ENCODE measurements at places on chromosomes 4 and X.

DNA sequence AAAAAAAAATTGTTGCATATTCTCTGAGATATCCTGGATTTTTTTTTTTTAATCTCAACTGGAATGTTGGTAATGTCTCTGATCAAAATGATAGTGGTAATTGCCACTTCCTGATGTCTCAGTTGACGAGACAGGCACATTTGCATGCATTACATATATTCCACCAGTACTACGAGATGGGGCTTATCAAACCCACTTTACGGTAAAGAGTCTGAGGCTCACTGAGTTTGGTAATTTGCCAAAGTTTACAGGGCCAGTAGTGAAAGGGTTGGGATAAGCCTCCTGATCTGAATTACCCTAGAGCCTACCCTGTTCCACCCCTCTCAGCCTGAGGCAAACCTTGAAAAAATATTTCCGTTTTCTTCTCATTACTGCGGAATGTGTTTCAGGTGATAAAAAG lies 5.3 kb downstream of the MAGEB2 start:
- DNase-seq: no peak

DNA sequence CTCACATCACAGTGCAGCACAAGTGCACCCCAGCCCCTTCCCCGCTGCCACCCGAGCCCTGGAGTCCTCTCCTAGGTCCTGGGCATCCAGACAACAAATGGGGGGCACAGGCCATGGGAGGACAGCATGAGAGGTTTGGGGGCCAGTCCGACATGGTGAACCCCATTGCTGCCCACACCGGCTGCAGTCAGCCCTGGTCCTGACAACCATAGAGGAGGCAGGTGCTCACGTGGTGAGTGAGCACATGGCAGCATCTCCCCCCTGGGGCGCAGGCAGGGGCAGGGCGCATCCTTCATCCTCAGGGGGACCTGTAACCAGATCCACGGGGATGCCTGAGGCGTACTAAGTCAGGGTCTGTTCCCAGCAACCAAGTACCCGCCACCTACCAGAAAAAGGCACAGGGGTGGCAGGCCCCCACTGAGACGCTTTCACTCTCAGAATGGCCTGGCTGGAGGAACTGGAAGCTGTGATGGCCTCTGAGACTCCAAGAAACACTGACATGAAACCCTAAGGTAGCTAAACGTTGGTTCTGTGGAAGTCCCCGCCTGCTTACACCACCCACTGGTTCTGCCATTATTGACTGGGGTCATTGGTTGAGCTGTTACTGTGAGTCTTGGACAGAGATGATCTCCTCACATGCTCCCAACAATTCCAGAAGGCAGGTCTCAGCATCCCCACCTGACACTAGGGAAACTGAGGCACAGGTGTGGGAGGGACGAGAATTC lies 6.5 kb downstream of the ZFYVE28 start:
- DNase-seq: no peak

DNA sequence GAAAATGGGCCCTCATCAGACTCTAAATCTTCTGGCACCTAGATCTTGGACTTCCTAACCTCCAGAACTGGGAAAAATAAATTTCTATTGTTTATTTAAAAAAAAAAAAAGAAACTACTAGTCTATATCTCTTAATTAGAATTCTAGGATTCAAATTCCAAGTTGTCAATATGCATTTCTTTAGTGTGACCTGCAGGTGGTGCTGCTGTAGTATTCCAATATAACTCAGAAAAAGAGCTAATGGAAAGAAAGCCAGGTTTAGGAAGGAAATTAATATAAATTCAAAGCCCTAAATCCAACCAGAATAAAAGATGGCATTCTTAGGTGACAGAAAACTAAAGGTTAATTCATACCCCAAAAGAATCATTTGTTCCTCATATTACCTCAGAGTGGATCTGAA lies 80.0 kb upstream of the NALF2 start:
- no peak for DNase-seq

- DNase-seq: no peak
Observed at GRCh38 chr4:18366892-18367291, 345.3 kb upstream of the LCORL start.

GRCh38 chr4:42048394-42048793 lies 58.1 kb downstream of the SLC30A9 start:
- peak; percentile 68 for DNase-seq

Measured in PC-9 (cell line).